T1000 (cell line): ENCODE measurements at places on chromosomes 6 and 20.
A peak's percentile ranks its signal among the peaks of the same experiment; 100 is the strongest.

GRCh38 chr6:35729722-35730121 lies 7.1 kb upstream of the ARMC12 start:
- no peak for DNase-seq

DNA sequence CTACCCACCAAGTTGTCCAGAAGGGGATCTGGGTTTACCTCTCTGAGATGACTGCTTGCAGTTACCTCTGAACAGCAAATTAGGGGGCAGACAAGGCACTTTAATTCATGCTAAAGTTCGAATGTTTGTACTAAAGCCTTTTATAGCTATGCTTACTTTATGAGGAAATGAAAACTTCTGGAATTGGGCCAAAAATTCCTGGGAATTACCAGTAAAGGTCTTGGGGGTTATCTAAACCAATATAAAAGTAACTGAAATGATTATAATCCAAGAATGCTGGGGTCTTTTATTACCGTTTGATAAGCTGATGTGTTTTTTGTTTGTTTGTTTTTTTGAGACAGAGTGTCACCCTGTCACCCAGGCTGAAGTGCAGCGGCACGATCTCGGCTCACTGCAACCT lies 7.9 kb upstream of the LZTS3 start:
- DNase-seq = no peak

DNA sequence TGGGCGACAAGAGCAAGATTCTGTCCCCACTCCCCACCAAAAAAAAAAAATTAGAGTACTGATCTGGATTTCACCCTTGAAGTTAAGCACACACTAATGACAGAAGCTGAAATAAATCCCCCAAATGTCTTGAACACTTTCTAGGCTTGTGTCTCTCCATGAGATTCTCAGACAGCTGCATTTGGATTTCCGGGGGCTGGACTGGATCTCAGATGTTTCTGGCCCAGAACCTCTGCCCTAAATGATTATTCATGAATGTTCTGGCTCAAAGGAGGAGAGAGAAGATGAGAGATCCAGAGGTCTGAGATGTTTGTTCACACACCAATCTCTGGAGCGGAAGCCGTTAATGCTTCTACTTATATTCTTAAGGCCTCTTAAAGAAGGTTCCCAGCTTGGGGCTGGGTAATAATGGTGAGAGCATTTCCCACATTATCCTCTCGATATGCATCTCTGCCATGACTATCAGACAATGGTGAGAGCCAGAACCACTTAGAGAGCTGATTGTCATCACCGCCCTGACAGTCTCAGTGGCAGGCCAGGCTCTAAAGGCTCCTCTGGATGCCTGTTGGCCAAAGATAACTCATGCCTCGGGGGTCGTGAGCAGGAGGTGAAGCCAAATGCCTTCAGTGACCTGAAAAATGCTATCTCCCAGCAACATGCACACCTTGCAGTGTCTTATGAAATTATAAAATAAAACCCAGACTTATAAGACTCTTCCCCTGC lies 127.9 kb upstream of the AGPAT4 start:
- DNase-seq = no peak

DNA sequence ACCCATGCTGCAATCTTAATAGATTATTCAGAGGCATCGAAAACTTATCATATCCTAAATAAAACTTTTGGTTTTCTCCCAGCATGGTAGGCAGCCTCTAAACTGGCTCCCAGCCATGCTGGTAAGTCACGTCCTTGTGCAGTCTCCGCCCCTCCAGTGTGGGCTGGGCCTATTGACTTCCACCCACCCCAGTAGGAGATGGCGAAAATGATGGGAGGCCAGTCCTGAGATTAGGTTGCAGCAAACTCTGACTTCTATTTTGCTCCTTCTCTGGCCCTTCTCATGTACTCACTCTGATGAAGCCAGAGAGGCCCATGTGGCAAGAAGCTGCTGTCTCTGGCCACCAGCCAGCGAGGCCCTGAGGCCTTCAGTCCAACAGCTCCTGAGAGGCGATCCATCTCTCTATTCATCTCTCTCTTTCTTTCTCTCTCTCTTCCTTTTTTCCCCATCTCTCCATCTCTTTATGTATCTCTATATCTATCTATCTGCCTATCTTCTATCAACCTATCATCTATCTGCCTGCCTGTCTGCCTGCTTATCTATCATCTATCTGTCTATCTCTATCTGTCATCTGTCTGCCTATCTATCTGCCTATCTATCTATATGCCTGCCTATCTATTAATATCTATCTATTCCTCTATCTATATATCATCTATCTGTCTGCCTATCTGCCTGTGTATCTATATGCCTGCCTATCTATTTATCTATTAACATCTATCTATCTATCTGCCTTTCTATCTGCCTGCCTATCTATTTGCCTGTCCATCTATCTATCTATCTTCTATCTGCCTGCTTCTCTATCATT lies 52.7 kb upstream of the STX16 start:
- no peak for DNase-seq

DNA sequence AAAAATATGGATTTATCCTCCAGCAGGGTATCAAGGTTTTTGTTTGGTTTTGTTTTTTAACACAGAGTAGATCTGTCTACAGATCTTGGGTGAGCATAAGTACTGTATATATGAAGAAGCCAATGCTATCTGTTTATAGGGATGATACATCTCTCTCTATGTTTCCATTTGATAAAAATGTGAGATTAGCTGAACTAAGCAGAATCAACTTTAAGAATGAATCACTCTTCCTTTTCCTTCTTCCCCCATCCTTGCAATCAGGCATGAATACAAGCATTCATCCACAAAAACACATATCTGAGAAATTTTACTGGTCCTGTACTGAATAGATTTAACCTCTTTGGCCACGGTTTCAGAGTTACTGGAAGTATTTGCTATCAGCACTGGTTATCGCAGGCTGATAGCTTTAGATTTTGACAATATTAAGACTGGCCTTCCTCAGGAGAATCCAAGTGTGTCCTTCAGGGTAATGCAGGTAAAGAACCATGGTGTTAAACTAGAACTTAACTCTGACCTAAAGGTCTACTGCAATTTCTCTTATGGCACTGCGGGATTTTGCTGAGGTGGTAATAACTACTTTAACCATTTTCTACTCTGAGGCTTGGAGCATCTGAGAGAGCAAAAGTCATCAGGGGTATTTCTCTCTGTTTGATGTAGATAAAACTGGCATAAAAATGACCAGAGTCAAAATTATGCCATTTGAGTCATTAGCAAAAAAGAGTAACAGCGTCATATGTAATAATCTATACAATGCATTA lies 1.5 kb downstream of the SNAP25 start:
- no peak for DNase-seq

- DNase-seq = peak; percentile 24
Measured at GRCh38 chr6:23003671-23004467, 434.5 kb downstream of the HDGFL1 start.

DNA sequence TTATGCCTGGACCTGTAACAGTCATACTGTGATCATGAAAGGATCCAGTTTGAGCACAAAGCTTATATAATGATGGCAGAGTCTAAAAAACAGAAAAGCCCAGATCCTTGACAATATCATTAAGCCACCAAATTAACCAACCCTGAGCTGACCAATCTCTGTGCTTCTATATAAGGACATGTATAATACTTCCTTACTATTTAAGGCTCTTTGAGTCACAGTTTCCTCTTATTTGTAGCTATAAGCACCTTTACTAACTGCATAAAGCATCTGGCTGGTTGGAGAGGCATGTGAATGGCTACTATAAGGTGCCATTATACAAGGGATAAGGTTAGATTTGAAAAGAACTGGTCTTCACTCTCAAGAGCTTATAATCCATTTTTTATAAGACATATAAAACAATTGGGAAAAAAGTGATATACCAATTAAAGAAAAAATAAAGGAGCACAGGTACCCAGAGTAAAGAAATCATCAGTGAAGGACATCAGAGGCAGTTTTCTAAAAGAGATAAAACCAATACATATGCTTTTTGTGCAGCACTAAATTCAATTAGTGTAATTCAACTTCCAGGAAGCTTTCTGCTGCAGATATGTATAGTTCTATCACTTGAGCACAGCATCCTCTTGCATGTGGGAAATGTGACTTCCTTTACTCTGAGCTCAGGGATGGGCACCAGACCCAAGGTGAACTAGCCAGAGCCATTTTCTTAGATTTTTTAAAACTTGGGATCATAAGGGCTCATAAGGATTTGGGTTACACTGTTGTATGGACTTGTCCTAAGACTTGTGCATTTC lies 121.0 kb downstream of the BTBD9 start:
- no peak for DNase-seq

DNA sequence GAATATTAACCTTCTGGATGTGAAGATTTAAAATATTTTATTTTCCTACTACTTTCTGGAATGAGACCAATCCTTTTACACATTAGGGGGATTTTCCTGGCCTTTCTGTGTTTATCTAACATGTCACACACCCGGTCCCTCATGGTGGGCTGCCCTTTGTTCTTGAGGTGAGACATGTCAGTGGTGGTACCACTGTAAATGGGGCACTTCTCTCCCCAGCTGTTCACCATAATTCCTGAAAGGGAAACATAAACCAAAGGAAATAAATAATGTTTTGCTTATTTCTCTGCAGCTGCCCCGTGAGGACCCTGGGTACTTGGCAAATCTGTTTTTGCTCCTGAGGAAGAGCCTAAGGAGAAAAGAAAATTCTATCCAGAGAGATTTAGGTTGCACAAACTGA lies 41.1 kb downstream of the GRIK2 start:
- no peak for DNase-seq

- no peak for DNase-seq
Measured at GRCh38 chr6:133887156-133887879, 1.6 kb upstream of the TCF21 start.

DNA sequence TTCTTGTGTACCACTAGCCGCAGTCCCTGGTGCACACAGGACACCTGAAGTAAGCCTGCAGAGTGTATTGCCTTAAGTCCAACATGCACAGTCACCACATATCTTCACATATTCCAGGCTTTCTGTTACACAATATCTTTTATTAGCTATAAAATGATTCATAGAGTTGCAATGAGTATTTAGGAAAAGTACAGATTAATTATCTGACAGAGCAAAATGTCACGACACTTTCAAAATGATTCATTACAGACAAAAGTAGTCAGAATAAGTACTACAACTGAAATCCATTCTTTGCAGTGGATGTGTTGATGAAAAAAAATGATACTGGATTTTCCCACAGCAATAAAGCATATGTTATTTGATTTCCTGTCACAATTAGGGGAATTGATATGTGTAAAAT lies 199.5 kb upstream of the ASCC3 start:
- DNase-seq = no peak

DNA sequence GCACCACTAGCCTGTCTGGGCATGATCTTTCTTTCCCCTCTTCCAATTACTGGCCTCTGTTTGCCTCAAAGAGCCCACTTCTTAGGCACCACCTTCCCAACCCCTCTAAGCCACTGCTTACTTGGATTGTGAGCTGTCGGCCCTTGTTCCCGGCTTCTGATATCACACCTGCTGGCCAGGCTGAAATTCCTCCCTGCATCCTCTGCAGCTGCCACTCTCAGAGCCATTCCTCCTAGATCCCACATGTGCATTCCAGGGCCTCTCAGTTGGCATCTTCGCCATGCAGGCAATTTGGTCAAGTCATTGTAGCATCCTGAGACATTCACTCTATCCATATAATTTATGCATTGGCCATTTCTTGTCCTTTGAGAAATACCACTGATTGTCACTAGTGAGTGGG lies 135.9 kb downstream of the OLIG3 start:
- no peak for DNase-seq

DNA sequence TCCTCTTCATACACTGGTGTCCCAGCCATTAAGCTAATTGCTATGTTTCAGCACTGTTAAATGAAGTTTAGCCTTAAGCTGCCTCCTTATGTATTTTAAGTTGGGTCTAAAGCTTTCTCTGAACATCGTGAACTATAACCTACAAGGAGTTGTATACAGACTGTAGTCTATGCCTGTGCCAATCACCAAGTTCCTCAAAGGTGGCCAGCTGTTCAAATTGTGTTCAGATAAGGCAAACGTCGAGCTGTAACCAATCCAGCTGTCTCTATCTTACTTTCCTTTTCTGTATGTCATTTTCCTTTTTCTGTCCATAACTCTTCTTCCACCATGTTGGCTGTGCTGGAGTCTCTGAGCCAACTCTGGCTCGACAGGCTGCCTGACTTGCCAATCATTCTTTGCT lies 199.6 kb downstream of the OGFRL1 start:
- DNase-seq = no peak

DNA sequence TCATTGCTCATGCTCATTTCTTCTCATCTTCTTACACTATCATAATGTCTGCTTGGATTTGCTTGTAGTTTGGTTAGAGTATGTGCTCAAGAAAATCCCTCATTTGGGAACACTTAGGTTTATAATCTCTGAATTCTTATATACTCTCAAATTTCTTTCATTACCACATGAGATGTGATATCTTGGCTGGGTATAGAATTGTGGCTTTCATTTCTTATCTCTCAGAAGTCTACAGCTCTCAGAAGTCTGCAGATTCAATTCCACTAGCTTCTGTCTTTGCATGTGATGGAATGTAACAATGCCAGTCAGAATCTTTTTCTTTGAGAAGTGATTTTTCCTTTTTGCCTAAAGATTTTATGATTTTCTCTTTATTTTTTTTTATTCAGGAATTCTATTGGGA lies 50.9 kb downstream of the STMND1 start:
- no peak for DNase-seq

DNA sequence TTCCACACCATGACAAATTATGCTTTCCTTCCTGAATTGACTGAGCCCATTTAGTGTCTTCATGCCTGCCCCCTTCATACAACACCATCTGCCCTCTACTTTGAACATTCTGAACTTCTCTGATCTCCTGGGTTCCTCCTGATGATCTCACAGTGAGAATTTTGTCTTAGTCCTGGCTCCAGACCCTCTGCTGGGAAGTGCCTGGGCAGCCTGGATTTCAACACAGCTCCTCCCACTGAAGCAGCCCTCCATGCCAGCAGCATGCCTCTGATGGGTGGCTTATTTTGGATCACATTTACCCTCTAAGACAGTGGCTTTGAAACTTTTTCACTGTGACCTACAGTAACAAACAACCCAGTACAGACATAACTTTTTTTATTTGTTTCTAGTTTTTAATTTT lies 41.5 kb downstream of the DSE start:
- no peak for DNase-seq

- DNase-seq = no peak
Measured at GRCh38 chr6:116221911-116222310, 32.0 kb downstream of the TSPYL4 start.

- no peak for DNase-seq
Measured at GRCh38 chr20:11324990-11325389, 592.7 kb upstream of the BTBD3 start.

DNA sequence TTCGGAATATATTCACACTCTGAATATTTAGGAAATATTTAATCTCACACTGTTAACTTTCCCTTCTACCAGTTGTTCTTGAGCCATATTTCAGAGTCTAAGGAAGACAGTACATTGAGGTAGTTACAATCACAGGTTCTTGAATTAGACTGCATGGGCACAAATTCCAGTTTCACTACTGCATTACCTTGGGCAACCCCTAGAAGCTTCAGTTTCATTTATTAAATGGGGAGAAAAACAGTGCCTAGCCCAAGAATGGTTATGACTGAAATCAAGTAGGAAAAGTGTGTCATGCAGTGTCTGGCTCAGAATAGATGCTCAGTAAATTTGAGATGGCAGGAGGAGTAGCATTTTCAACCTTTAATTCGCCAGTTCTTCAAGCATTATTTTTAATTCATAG lies 124.5 kb upstream of the SAMD5 start:
- DNase-seq = no peak

- no peak for DNase-seq
Measured at GRCh38 chr6:120447605-120448004, 886.7 kb downstream of the TBC1D32 start.
